K562 (cell line): ENCODE measurements at places on chromosomes 7 and 10.

GRCh38 chr10:114188900-114189299, 9.7 kb downstream of the TDRD1 start:
- DNase-seq = no peak

DNA sequence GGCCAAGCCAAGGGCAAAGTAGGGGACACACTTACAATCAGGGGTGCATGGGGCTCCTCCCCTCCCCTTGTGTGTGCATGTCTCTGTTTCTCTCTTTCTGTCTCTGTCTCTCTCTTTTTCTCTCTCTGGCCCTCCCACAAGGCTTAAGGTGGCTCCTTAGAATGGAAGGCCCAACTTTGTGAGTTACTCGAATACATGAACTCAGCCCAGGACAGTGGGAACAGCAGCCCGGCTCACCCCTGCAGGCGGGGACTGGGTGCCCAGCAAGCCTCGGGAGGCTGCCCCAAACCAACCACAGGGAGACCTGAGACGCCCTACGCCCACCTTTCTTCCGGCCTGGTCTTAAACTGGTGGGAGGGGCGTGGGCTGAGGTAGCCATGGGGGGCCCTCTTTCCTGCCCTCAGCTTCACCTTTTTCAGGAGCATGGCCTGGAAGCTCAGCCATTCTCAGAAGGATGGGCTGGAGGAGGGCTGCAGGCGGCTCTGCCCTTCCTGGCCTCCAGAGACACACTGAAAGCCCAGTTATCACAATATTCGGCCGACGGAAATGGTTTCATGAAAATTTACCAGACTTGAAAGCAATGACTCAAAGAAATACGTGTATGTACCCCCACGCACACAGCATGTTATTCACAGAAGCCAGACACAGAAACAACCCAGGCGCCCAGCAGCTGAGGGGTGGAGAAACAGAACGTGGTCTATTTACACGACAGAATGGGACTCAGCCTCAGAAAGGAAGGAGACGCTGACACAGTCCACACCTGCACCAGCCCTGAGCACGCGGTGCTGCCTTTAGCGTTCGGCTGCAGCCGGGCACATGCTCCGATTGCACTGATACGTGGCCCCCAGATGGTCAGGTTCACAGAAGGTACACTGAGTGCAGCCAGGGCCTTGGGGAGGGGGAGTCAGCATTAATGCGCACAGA, 229.5 kb downstream of the PTPRN2 start:
- DNase-seq = no peak

GRCh38 chr7:41738336-41738735, 35.4 kb upstream of the INHBA start:
- no peak for DNase-seq

- DNase-seq = no peak
These were observed 126.6 kb upstream of the RAB11FIP2 start for GRCh38 chr10:118173296-118173695.

GRCh38 chr7:116145245-116145852, 65.0 kb upstream of the TES start:
- DNase-seq = no peak

DNA sequence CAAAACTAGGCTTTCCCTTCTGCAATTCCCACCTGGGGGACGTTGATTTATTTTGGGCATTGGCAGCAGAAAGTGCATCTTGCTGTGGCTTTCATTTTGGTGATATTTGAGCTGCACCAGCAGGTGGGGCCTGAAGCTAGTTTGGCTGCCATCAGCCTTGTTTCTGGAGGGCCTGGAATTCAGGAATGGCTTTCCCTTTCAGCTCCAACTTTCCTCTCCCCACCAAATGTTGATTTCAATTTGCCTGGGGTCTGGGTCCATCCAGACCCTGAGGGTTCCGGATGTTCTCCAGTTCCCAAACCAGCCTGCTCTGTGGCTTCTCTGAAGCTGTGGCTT, 640.4 kb downstream of the TYW1 start:
- DNase-seq = no peak

- no peak for DNase-seq
These were observed 3.9 kb upstream of the MACC1 start for GRCh38 chr7:20220921-20221547.

- peak; percentile 30 for DNase-seq
These were observed 111.5 kb downstream of the CCNY start for GRCh38 chr10:35447693-35448407.

DNA sequence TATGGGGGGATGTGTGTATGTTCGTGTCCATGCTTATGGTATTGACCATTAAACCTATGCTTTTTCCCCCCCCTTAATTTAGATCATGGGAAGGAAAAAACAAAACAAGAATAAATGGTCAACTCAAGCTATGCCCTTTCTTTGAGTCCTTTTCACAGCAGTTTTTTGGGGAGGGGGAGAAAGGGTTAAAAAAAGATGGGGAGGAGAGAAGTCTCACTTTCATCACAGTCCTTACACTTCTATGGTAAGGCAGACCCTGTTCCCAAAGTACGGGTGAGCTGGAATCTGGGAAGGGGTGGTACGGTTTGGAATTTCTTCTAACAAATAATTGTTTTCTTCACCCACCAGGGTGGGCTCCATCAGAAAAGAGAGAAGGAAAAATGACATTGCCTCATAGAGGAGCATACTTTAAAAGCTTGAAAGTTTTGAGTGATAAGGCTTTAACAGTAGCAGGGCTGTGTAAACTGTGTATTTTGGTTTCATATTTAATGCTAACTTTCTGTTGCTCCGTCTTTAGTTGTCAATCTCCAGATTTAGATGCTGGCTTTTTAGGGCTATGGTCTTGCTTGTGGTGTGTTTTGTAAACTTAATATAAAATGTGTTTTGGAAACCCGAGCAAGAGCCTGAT, 180.1 kb downstream of the TCF7L2 start:
- no peak for DNase-seq

- no peak for DNase-seq
These were observed 15.3 kb upstream of the UTF1 start for GRCh38 chr10:133214468-133215410.

GRCh38 chr7:129664029-129665012, 52.8 kb downstream of the NRF1 start:
- DNase-seq = peak; percentile 73

DNA sequence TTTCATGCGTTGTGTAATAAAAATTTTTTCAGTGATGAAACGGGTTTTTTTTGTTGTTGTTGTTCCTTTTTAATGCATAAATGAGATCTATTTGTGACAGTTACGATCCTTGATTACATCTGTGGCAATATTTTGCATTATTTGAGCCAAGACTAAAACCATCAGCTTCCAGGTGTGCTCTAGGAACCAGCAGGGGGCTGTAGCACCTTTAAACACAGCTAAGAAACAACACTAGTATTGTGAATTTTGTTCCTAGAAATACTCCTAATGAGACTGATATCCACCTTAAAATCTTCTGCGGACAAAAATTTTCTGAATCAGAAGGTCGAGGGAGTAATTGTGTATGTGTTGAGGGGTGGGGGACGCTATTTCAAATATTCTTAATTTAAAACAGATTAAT, 52.6 kb downstream of the FGFBP3 start:
- no peak for DNase-seq

DNA sequence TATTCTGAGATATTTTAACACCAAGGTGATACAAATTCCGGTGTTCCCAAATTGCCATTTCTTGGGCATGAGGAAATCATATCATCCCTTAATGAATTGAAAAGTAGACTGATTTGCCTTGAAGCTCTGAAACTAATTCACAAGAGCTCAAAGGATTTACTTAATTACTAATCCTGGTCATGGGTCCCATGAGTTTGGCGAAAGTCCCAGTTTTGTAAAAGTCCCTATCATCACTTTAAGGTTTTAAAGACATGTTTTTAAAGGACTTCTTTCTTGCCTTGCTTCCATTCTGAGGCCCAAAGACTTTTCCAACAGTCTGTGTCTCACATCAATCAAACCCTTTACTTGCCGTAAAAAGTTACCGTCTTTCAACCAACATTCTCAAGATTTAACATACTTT, 377.9 kb downstream of the DNAJB9 start:
- DNase-seq = no peak

DNA sequence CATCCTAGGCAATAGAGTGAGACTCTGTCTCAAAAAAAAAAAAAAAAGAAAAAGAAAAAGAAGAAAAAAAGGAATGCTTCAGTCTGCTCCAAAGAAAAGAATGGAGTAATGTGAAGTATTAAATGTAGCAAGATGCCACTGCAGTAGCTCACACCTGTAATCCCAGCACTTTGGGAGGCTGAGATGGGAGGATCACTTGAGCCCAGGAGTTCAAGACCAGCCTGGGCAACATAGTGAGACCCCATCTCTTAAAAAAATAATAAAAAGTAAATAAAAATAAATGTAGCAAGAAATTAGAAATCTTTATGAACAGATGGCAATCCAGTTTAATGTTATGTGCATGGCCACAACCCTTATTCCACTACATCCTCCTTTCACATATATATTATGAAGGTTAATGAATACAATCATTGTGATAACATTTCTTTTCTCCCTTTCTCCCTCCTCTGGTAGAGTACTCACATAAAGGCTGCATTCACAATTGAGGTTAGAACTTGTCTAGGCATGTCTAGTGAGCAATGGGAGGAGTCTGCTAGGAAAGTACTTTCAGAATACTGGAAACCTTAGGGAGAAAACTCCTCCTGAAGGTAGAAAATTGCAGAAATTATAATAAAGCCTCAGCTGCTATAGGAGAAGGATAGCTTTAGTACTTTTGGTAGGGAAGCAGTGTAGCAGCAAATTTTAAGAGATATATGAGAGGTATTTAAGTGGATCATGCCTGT, 20.4 kb downstream of the KLLN start:
- DNase-seq = no peak

DNA sequence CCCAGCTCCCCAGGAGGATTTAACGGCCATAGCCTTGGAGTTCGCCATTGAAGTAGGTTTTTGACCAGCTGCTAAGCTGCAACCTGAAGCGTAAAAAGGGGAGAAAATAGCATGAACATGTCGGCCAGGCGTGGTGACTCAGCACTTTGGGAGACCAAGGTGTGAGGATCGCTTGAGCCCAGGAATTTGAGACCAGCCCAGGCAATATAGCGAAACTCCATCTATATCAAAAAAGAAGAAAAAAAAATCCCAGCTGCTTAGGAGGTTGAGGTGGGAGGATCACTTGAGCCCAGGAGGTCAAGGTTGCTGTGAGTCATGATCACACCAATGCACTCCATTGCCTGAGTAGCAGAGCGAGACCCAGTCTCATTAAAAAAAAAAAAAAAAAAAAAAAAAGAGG, 32.2 kb upstream of the MCU start:
- no peak for DNase-seq

- no peak for DNase-seq
These were observed 307.6 kb downstream of the FRMD4A start for GRCh38 chr10:14022954-14023672.

GRCh38 chr10:16789261-16789660, 28.0 kb downstream of the RSU1 start:
- no peak for DNase-seq

DNA sequence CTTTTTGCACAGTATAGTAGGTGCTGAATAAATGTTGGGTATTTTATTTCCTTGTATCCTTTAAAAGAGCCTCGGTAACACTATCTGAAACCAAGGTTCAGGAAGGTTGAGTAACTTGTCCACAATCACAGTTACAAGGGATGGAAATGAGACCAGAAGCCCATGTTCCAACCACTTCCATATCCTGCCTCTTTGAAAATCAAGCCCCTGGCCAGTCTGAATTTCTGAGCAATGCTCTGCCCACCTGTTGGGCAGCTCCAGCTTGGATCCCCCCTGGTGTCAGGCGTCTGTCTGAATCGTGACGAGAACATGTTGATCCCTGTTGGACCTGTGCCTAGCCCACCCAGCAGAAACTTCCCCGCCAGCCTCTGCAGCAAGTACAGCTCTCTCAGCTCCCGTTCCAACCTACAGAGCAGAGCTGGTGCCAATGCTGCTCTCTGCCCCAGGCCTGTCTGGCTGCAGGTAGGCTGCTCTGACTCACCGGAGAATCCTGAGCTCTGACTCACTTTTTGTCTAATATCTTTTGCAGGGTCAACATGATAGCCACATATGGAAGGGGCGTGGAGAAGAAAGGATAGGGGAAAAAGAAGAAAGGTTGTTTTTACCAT, 595.5 kb downstream of the INHBA start:
- DNase-seq = no peak

GRCh38 chr7:69002416-69002815, 595.9 kb upstream of the AUTS2 start:
- DNase-seq = no peak

DNA sequence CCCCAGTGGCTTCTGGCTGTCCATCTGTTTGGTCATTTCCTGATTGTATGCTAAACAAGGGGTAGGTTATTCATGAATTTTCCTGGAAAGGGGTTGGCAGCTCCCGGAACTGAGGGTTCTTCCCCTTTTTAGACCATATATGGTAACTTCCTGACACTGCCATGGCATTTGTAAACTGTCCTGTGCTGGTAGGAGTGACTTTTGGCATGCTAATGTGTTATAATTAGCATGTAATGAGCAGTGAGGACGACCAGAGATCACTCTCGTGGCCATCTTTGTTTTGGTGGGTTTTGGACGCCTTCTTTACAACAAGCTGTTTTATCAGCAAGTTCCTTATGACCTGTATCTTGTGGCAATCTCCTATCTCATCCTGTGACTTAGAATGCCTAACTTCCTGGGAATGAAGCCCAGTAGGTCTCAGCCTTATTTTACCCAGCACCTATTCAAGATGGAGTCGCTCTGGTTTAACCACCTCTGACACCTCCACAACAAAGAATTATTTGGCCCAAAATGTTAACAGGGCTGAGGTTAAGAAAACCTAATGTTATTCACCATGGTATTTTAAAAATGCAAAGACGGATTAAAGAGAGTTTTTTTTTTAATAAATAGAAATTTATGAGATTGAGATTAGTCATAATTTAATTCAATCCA, 2.4 kb upstream of the PTN start:
- DNase-seq = no peak
